Motor neuron (in vitro differentiated cells): ENCODE measurements at places on chromosomes 16 and 17.
A peak's percentile ranks its signal among the peaks of the same experiment; 100 is the strongest.

DNA sequence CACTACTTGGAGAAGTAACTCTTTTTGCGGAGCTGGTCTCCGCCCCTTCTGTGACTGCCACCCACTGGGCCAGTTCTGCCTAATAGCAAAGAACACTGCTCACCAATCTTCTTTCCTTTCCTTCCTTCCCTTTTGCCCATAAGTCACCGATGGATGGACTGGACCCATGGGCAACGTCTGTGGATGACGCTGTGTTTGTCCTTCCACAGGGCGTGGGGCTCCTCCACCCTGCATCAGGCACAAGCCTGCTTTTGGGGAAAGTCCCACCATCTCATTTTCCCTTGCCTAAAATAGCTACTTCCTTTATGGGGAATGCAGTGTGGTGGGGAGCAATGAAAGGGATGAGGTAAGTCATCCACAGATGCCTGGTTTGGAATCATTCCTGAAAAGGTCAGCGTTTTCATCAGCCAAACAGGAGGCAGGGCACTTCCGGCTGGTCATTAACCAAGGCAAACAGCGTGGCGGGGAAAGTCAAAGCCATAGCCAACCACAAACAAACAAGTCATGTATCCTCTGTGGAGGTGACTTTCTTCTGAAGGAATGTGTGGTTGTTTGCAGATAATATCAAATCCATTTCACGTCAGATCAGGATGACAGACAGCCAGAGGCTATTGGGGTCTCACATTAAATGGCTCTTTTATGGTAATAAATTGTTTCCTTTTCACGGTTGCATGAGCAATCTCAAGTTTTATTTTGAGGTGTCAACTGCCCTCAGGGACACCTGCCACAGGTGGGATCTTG, 30.7 kb upstream of the MED9 start:
- peak; percentile 52 for ATAC-seq

DNA sequence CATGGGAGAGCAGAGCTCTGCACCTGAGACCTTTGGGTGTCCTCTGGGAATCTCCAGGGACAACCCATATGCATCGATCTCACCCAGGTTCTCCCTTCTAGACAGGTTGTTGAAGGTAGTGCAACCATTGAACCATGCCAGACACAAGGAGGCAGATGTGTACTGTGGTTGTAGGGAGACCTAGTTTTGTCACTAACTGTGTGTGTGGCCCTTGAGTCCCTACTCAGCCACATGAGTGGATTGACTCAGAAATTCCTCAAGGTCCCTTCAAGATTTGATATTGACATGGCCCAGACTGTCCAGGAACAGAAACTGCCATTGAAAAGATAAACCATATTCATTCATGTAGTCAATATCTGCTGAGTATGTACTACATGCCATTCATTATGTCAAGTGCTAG, 396.4 kb upstream of the CCL2 start:
- ATAC-seq: no peak

- ATAC-seq: no peak
Measured at GRCh38 chr17:77852731-77853130, 105.8 kb upstream of the TNRC6C start.

DNA sequence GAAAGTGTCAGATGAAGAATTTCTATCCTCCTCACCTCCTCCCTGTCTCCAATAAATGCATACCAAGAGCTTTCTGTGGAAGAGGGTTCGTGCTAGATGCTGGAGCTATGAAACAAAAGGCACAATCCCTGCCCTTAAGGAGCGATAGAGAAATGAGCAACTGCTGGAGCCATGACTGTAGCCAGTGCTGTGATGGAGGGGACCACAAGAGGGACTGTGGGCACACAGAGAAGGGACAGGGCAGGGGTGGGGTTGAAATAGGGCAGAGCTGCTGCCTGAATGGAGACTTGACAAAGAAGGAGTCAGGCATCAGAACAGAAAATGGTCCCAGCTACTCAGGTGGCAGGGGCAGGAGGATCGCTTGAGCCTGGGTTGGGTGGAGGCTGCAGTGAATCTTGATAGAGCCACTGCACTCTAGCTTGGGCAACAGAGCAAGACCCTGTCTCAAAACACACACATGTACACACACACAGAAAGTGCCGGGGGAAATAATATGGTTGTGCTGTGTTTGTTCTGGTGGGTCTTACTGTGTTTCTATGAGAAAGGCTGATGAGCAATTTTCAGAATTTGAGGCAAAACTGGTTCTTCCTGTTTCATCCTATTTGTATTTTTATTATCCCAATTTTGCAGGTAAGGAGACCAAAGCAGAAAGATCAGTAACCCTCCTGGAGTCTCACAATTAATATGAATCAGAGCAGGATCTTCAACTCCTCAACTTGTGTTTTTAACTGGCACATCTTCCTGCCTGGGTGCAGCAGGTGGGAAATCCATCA, 16.5 kb downstream of the TMEM98 start:
- ATAC-seq: no peak

GRCh38 chr16:70252355-70252988, 732 bp upstream of the EXOSC6 start:
- ATAC-seq: no peak

GRCh38 chr16:78098595-78099270, 721 bp upstream of the WWOX start:
- no peak for ATAC-seq

- no peak for ATAC-seq
Measured at GRCh38 chr17:33494151-33494550, 201.1 kb upstream of the ASIC2 start.

DNA sequence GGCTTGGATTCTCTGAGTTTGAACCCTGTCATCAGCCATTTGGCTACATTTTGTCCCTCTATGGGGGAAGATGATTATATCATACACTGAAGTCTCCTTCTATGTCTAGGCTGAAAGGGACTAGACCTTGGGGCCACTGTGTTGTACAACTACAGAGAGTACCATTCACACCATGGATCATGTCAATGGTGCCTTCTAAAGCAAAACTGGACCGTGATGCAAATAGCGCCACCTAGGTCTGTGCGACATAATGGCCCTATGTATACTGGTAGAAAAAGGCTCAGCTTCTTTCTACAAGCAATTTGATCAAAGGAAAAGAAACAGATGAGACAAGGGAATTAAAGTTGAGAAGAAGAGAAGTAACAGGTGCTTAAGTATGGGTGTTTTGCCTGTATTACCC, 100.7 kb downstream of the LYRM1 start:
- peak; percentile 21 for ATAC-seq

GRCh38 chr17:6094453-6094852, 24.3 kb downstream of the WSCD1 start:
- no peak for ATAC-seq

GRCh38 chr17:50101346-50102163, 6.4 kb downstream of the PDK2 start:
- peak; percentile 92 for ATAC-seq

DNA sequence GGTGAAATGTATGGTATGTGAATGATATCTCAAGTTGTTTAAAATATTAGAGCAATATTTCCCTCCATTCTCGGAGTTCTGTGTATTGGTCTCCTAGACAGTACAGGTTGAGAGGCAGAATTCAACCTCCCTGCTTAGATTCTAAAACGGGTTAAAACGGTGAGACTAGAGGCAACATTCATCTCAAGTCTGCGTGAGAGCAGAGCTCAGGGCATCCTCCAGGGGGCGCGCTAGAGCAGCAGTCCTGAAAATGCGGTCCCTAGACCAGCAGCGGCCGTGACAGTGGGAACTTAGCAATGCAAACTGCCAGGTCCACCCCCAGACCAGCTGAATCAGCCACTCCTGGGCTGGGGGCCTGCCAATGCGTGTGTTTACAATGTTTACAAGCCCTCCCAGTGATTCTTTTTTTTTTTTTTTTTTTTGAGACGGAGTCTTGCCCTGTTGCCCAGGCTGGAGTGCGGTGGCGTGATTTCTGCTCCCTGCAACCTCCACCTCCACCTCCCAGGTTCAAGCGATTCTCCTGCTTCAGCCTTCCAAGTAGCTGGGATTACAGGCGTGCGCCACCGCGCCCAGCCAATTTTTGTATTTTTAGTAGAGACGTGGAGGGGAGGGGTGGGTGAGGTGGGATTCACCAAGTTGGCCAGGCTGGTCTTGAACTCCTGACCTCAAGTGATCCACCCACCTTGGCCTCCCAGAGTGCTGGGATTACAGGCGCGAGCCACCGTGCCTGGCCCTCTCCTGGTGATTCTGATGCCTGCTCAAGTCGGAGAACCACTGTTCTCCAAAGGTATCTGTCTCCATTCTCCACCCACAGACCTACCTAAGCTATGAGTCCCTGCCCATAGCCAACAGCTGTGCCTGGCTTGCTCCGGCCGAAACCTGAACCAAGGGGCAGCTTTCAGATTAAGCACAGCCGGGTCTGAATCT, 24.2 kb downstream of the KLHL36 start:
- peak; percentile 76 for ATAC-seq

GRCh38 chr17:59652119-59652518, 32.4 kb downstream of the CLTC start:
- ATAC-seq: no peak

GRCh38 chr17:81687770-81688541, 4.1 kb downstream of the HGS start:
- no peak for ATAC-seq

- no peak for ATAC-seq
Measured at GRCh38 chr16:67758006-67758405, 38.9 kb upstream of the GFOD2 start.

GRCh38 chr17:39995438-39995837, 14.8 kb downstream of the PSMD3 start:
- no peak for ATAC-seq

DNA sequence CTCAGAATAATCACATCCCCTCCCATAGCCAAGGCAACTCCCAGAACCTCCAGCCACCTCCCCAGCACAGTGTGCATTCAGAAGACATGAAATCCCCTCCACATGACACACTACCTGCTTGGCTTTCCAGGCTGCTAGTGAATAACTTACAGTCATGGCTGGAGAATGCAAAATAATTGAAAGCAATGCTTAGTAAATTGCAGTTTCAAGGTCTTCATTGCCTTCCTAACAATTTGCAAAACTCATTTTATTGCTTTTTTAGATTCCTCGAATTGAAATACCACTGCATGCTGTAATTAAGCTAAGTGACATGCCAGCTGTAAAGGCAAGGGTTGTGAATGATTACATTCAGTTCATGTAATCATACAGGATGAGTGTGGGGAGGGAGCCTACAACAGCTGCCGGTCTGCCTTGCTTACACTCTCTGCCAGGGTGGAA, 29.0 kb upstream of the HOXB13 start:
- ATAC-seq: no peak

- peak; percentile 17 for ATAC-seq
Measured at GRCh38 chr16:48444574-48444973, 59.4 kb upstream of the SIAH1 start.

GRCh38 chr16:9091867-9092281, 430 bp downstream of the HAPSTR1 start:
- ATAC-seq: no peak

DNA sequence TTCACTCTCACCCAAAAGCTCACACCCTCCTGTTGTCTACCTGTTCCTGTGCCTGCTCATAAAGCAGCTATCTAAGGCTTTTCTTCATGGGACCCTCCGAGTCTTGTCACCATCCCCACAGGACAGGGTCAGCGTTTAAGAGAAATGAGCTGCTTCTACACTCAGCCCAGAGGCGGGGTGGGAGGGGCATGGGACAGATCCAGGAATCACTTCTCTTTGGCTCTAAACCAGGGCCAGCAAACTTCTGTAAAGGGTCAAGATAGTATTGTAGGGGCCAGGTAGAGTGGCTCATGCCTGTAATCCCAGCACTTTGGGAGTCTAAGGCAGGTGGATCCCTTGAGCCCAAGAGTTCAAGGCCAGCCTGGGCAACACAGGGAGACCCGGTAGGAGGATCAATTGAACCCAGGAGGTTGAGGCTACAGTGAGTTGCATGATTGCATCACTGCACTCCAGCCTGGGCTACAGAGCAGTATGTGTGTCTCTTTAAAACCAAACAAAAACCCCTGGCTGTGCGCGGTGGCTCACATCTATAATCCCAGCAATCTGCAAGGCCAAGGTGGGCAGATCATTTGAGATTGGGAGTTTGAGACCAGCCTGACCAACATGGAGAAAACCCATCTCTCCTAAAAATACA, 23.2 kb upstream of the KLHL11 start:
- ATAC-seq: no peak

DNA sequence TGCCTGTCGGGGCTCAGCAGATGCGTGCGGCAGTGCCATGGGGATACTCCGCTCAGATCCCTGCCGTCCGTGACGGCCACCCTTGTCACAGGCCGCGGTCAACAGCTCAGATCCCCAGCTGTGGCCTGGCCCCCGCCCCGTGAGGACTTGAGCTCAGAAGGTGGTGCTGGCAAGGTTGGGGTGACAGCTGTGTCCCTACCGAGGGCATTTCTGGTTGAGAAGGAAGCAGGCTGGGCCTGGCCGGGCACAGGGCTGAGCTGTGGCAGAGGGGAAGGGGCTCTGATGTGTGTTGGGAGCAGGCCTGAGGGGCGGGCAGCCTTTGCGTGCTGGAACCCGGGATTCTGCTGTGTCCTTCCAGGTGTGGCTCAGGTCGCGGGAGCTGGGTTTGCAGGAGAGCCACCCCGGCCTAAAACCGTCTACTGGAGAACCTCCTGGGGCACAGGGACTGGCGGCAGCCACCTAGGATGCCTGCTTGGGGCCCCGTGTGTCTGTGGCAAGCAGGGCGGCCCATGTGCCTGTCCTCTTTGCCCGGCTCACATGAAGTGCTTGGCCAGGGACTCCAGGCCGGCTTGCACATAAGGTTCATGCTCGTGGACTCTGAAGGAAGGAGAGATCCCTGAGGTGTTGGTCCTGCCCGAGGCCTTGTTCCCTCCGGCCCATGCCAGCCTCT, 5.1 kb downstream of the UBE2I start:
- no peak for ATAC-seq

GRCh38 chr17:31677681-31678080, 181.4 kb downstream of the COPRS start:
- ATAC-seq: no peak

GRCh38 chr16:81148277-81148676, 52.1 kb upstream of the GCSH start:
- ATAC-seq: no peak

DNA sequence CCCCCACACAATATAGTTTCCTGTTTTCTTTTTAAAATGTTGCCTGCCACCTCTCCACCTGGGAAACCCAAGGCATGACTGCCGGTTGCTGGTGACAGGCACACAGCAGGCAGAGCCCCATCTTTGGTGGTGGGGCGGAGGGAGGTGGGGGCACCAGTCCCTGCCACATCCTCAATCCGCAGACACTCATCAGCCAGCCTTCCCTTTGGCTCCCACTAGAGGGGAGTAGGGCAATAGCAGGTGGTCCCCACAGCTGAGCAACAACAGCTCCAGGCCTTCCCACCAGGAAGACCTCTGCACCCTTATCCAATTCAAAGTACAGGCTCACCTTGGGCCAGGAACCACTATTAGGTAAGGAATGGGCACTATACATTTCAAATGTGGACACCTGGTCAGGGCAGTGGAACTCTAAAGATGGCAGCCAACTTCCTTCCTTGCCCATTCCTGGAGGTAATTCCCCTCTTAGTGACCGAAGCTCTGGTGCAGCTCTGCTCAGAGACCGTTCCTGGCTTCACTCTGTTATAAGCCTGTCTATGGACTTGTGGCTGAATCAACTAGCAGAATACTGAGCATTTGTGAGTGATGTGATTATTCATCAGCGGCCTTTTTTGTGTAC, 13.9 kb downstream of the RECQL5 start:
- peak; percentile 64 for ATAC-seq

- ATAC-seq: no peak
Measured at GRCh38 chr17:864315-864714, 82.2 kb downstream of the MRM3 start.

GRCh38 chr17:39618246-39618913, 8.4 kb upstream of the PPP1R1B start:
- ATAC-seq: no peak

- ATAC-seq: no peak
Measured at GRCh38 chr16:85126394-85126704, 14.1 kb upstream of the CIBAR2 start.
